Bone marrow (tissue), 2 donors: ENCODE measurements at places on chromosomes 2 and 18.

DNA sequence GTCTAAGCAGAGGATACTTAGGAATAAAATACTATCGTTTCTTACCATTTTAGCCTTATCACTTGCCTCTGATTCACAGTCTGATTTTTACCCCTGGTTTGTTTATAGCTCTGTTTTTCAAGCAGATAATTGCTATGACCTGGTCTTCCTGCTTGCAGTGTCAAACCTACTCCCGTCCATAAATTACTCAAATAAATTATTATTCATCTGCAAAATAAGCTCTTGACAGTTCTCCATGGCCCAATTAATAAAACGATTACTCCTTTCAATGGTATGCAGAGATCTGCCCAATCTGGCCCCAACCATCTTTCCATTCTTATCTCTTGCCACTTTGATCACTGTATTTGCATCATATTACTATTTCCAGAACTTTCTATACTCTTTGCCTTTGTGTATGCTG, 354.0 kb downstream of the CCDC85A start:
- DNase-seq: no peak

- no peak for DNase-seq
Measured at GRCh38 chr18:33128581-33128980, 311.9 kb downstream of the CCDC178 start.

GRCh38 chr2:46367286-46367685, 70.1 kb downstream of the EPAS1 start:
- DNase-seq: no peak

DNA sequence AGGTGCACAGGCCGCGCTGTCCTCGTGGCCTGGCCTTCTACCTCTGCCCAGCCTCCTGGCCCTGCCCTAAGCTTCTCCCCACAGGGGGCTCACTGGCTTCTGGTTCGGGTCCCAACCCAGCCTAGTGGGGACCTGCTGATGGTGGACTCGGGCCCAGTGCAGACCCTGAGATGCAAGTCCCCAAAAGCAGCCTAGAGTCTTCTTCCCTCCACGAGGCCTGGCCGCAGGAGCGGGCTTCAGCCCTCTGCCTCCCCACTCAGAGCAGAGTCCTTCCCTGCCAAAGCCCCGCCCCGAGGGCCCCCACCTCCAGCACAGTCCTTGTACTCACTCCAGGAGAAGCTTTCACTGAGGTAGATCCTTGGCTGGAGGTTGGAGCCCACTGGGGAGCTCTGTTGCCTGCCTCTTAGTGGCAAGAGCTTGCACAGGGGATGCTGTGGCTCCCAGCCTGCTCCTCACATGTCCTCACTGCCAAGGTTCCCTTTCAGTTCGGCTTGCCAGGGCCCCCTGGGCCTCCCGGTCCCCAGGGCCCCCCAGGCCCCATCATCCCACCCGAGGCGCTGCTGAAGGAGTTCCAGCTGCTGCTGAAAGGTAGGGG, 3.6 kb downstream of the ERFE start:
- no peak for DNase-seq

DNA sequence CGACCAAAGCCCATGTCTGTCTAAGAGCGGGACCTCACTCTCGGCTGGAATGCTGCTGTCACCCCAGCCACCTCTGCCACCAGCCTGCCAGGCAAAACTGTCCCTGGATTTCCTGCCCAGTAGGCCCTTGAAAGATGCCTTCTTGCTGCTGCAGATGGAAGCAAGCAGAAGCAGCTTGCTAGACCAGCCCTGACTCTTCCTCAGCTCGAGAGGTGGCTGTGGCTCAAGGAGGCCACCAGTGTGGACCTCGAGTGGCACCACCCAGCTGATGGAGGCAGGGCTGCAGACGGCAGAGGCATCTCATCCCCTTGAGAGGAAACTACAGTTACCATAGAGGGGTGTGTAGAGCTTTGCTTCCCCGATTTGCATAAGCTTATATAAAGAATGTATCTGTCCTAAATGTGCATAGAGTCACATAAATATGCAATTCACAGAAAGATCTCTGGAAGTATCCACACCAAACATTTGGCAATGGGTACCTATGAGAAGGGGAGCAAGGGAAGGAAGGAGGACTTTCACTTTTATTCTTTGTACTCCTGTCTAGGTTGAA, 20.6 kb downstream of the ADCY3 start:
- no peak for DNase-seq

DNA sequence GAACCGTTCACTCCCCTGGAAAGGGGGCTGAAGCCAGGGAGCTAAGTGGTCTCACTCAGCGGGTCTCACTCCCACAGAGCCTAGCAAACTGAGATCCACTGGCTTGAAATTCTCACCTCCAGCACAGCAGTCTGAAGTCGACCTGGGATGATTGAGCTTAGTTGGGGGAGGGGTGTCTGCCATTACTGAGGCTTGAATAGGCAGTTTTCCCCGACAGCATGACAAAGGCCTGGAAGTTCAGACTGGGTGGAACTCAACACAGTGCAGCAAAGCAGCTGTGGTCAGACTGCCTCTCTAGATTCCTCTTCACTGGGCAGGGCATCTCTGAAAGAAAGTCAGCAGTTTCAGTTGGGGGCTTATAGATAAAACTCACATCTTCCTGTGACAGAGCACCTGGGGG, 292.5 kb downstream of the NUP35 start:
- no peak for DNase-seq

GRCh38 chr2:41484858-41485234, 563.0 kb upstream of the PKDCC start:
- no peak for DNase-seq

DNA sequence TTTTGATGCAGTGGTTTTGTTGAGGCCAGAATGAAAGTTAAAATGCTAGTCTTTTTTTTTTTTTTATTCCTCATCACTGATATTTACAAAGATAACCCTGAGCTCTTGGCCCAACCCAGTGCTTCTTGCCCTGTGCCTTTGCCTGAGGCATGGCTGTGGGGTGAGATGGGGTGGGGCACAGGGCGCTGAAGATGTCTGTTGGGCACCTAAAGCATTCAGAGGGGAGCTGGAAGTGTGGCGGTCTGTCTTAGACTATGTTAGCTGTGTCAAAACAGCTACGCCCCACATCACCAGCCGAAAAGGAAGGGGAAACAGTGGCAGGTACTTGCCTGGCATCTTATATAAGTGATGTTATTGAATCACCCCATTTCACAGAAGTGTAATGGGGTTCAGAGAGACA, 20.7 kb downstream of the TOGARAM2 start:
- no peak for DNase-seq

DNA sequence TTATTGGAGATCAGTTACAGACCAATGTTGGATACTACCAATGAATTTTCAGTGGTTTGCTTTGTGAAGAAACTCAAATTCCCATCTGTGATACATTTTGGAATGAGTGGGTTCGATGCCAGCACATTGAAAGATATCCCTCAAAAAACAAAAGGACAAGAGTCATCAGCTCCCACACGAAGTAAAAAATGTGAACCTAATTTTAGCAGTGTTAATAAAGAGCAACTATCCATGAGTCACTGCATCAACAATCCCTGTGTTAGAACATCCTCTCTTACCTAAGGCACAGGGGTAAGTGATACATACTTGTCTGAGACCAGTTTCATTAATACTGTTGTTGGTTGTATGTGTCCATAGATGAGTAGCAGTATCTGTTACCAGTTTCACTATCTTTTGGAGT, 551.8 kb upstream of the SOX11 start:
- DNase-seq: no peak

- DNase-seq: no peak
Measured at GRCh38 chr2:157509744-157510143, 65.9 kb upstream of the CYTIP start.

DNA sequence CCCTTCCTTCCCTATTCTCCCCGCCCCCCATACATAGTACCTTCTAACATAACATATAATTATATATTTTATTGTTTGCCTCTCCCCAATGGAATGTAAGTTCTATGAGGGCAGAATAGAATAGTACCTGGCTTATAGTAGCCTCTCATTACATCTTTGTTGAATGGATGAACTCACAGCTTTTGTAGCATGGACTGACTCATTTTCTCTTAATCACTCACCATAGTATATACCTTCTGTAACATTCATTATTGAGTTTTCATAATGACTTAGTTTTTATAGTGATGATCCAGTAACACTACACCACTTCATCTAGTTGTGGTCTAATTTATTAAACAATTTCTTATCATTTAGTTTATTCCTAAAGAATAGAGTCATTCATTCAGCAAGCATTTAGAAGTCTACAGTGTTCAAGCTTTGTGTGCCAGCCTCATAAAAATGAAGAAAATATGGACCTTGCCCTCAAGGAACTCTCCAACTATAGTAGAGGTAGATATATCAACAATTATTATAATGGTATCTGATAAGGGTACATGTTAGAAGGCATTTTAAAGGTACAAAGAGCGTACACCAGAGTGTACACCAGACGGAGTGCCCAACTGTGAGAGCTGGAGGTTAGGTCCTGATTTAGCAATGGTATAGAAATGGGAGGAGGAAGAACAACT, 31.1 kb downstream of the NCOA1 start:
- DNase-seq: no peak

GRCh38 chr2:191758518-191759507, 80.9 kb downstream of the NABP1 start:
- DNase-seq: peak; percentile 10

DNA sequence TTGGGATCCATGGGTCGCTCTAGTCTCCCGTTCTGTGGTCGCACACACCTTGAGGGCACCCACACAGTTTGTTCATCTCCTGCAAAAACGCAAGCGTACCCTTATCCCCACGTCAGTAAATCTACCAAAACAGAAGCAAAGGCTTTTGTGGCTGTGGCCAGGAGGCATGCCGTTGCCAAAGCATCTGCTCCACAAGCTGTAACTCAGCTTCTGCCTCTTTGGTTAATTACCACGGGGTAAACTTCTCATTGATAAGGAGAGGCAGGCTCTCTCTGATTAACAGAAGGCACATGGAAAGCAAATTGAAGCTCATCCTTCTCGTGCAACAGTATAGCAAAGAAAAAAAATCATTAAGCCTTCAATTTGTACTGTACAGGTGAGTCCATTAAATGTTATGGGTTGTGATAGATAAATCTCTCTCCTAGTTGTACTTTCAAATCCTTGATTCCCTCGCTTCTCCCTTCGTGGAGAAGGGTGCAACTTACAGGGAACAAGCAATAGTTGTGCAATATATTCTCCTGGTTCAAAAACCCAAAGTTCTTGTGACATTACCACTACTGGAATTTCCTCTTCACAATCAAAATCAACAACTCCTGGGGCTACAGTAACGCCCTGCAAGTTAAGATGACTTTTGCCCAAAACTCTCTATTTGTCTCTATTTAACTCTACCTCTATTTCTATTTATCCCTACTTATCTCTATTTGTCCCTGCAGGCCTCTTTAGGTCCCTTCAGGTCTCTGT, 10.3 kb downstream of the PECR start:
- no peak for DNase-seq
